ENCODE measurements at places on chromosomes 13 and 19.
A peak's percentile ranks its signal among the peaks of the same experiment; 100 is the strongest.

GRCh38 chr13:44259045-44260027 is 114.3 kb upstream of the SERP2 start:
- peak; percentile 30 for DNase-seq

DNA sequence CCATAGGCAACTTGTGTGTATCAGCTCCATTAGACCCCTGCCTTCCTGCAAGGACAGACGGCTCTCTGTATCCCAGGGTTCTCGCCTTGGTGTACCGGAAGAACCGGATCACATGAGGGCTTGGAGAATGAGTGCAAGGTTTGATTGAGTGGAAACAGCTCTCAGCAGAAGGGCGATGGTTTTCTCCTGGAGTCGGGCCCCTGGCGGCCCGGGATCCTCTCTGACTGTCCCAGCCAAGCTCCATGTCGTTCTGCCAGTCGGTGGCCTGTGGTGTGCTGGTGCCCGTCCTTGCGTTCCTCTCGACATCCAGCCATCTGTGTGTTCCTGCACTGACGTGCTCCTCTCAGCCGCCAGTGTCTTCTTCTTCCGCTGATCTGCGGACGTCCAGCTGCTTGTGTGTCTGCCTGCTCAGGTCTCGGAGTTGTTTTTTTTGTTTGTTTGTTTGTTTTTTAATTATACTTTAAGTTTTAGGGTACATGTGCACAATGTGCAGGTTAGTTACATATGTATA is 16.1 kb downstream of the LILRB1 start:
- no peak for DNase-seq

DNA sequence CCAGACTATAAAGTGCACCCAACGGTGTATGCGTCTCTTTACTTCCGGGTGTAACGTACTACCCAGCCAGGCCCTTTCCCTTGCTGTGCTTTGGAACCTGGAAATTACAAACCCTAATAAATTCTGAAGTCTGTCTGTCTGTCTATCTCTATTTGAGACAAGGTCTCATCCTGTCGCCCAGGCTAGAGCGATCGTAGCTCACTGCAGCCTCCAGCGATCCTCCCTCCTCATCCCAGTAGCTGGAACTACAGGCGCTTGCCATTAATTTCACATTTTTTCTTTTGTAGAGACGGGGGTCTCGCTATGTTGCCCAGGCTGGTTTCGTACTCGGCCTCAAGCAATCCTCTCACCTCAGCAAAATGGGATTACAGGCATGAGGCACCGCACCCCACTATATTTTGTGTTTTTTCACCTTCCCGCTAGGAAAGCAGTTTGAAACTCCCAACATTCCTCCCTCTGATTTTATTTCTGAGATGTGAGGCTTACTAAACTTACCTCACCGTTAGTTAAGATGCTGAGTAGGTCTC is 469 bp upstream of the RNF6 start:
- DNase-seq = no peak

- DNase-seq = no peak
Measured at GRCh38 chr19:20077791-20078463, at the start of gene ZNF90. TSS of gene ZNF90 (plus strand) at chr19:20078000. CDS start at chr19:20078133, 133 bp downstream.

GRCh38 chr19:5743630-5744029 is 23.2 kb downstream of the CATSPERD start:
- no peak for DNase-seq

- no peak for DNase-seq
Measured at GRCh38 chr13:94880463-94880862, 168.1 kb upstream of the SOX21 start.

GRCh38 chr19:28345811-28346210 is 867.1 kb downstream of the UQCRFS1 start:
- no peak for DNase-seq

DNA sequence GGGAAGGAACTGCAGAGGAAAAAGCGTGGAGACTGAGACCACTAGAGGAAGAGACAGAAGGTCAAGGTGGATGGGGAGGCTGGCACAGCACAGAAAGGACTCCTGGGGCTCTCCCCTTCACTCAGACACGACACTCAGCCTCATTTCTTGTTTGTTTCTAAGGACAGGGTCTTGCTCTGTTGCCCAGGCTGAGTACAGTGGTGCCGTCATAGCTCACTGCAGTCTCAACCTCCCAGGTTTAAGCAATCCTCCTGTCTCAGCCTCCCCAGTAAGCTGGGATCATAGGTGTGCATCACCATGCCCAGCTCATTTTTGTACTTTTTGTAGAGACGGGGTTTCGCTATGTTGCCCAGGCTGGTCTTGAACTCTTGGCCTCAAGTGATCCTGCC is 11.4 kb upstream of the SEMA6B start:
- DNase-seq = no peak

- DNase-seq = no peak
Measured at GRCh38 chr13:42745655-42746054, 35.7 kb upstream of the FAM216B start.

DNA sequence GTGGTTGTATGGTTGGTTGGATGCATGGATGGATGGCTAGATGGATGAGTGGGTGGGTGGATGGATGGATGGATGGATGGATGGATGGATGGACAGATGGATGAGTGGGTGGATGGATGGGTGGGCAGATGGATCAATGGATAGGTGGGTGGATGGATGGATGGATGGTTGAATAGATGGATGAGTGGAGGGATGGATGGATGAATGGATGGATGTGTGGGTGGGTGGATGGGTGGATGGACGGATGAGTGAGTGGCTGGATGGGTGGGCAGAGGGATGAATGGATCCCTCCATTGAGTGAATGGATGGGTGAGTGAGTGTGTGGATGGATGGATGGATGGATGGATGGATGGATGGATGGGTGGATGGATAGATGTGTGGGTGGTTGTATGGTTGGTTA is 9.0 kb upstream of the NMRK2 start:
- DNase-seq = no peak

DNA sequence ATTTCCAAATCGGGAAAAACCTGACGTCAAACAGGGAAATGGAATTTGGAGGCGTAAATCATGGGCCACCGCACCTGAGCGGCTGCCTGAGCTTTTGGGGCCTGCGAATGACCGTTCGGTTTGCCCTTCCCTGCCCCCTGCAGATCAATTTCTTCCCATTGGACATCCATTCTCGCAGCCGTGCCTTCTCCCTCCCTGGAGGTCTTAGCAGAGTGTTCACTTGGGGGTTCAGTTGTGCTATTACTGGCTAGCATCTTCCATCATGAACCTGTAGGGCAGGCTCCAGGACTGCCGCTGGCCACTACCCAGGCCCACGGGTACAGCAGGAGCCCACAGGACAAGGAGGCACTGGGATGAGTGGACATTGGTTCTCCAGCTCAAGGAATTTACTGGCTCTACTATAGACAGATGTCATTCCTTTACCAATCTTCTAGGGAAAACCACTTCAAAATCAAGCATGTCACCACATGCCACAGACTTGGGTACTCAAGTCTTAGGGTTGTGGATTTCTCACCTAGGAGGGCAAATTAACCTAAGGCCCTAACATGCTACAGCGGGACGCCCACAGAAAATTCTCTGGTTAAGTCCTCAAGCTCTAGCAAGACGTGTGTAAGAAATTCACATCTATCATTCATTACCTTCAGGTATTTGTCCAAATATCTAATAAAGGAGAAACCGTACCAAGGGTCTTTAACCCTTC is 75.5 kb downstream of the COL4A1 start:
- no peak for DNase-seq

DNA sequence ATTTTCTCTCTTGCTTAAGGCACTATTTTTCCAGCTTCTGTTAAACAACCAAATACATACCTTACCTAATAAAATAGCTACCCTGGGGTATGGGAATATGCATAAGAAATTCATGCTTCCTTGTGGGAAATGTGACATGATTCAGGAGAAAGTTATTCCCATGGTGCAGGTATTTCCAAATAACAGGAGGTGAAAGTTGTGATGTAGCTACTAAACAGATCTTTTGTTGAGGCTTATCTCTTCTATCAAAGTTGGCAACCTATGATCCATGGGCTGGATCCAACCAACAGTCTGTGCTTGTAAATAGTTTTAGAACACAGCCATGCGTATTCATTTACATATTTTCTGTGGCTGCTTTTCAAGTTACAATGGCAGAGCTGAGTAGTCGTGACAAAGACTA is 177.8 kb upstream of the NBEA start:
- DNase-seq = no peak

DNA sequence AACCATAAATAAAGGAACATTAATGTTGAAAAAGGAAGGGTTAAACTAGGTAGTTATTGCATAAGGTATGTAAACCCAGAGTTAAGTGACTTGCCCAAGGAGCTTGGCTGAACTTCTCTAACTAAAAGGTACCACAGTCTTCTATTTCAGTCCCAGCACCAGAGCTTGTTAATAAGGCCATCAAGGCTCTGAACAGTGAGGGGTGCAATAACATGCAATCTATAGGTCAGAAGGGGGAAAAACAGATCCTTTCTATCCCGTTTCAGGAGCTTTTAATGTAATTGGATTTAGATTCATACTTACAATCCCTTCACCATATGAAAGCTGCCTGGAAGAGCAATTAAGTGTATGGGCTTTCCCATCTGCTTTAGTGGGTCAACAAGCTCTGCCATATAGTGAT is 441.5 kb upstream of the SPRY2 start:
- DNase-seq = no peak

GRCh38 chr19:55578761-55579747 is 1.6 kb downstream of the ZNF579 start:
- DNase-seq = no peak

GRCh38 chr13:97367016-97367822 is 66.8 kb upstream of the RAP2A start:
- no peak for DNase-seq

DNA sequence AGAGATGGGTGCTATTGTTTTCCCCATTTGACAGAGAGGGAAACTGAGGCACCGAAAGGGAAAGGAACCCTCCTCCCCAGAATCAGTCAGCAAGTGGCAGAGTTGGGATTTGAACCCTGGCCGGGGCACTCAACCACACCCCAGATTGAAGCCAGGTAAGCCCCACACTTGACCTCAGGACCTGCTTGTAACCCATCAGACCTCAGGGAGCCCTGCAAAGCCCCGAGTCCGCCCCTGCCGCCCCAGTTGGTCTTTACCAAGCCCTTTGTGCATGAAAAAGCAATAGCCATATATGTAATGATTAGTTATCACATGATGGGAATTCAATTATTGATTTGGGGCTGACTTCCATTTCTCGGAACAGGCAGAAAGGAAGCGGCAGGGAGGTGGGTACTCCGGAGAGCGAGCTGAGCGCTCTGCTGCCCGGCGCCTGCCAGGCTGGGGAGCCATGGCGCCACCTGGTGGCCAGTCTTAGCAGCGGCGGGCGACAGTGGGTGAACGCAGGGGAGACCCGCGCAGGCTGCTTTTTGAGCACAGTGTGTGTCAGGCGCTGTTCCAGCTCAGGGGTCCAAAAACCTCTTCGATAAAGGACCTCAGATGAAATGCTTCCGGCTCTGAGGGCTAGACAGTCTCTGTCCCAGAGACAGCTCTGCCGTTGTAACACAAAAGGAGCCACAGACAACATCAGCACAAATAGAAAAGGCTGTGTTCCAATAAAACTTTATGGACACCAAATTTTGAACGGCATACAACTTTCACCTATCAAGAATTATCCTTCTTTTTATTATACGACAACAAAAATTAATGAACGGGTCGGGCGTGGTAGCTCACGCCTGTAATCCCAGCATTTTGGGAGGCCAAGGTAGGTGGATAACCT is 82.9 kb upstream of the CACNA1A start:
- DNase-seq = peak; percentile 60

DNA sequence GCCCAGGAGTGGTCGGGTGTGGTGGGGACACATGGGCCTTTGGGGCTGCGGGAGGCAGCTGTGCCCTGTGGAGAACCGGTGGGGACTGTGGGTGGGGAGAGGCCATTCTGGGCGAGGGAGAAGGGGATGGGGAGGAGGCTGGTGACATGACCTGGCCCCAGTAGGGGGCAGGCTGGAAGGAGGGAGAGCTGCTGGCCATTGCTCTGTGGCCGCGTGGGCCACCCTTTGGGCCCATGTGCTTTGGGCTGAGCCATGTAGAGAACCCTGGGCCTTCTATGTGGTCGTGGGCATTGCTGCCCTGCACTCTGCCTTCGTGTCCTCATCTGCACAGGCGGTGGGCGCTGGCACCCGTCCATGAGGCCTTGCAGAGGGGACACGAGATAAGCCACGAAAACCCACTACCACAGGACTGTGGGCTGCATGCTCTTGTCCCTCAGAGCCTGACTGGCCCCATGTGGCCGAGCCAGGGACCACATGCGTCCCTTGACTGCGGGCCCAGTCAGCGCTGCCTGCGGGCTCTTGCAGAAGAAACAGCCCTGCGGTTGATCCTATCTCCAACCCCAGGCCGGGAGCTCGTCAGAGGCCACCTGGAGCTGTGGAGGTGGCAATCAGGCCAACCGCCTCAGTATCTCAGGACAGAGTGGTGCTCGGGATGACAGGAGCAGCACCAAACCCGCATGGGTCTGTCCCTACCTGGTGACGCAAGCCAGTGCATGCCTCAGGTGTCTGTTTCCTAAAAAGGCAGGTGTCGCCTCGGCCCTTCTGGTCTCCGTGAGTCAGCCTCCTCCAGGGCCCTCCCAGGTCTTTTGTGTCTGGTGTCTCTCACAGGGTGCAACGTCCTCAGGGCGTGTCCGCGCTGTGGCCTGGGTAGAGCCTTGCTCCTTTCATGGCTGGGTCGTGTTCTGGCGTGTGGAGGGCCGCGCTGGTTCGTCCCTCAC is 14.3 kb downstream of the FZR1 start:
- DNase-seq = peak; percentile 51

DNA sequence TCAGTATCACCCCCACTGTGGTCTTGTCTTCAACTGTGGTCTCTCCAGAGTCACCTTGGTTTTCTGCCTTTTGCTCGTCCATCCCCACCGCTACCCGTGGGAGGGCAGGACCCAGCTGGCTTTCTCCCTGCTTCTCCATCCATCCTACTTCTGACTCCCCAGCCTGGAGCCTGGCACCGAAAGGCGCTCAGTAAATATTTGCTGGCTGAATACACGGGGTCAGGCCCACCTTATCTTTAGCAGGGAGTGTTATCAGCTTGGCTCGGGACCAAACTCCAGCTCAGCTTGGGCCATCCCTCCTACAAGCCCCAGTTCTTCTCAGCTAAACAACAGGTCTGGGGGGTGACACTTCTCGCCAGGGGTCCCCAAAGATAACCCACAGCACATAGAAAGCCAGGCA is 62.0 kb upstream of the KLF2 start:
- no peak for DNase-seq

GRCh38 chr13:43031881-43032280 is 8.5 kb downstream of the DNAJC15 start:
- no peak for DNase-seq

DNA sequence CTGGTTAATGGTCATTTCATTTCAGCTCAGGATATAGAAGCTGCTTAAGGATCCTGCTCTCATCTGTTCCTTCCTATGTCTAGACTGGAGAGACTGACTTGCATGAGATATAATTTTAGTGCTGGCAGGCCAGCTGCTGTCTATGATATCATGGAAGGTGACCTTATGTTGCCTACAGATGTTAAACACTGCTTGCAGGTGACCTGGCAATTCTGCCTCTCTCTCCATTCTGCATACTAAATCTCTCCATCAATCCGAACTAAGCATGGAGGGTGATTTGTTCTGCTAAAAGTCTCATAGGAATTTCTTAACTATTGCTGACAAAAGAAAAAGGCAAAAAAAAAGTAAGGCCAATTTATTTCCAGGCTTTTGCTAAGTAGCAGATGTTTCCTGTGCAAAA is 81.0 kb downstream of the CCNA1 start:
- DNase-seq = no peak

GRCh38 chr19:8506402-8506957 is 4.0 kb upstream of the PRAM1 start:
- no peak for DNase-seq

- DNase-seq = no peak
Measured at GRCh38 chr19:43444531-43445287, 20.7 kb downstream of the LYPD3 start.

GRCh38 chr13:110466266-110466915 is 95.1 kb downstream of the RAB20 start:
- DNase-seq = no peak

Measured in hematopoietic multipotent progenitor cell treated with erythropoietin and hydrocortisone succinate and interleukin-3 and kit ligand, for 17 days (in vitro differentiated cells).